ENCODE measurements at places on chromosomes 4 and X.
A peak's percentile ranks its signal among the peaks of the same experiment; 100 is the strongest.

- no peak for DNase-seq
Measured at GRCh38 chr4:16513876-16514275, 287.6 kb upstream of the TAPT1 start.

DNA sequence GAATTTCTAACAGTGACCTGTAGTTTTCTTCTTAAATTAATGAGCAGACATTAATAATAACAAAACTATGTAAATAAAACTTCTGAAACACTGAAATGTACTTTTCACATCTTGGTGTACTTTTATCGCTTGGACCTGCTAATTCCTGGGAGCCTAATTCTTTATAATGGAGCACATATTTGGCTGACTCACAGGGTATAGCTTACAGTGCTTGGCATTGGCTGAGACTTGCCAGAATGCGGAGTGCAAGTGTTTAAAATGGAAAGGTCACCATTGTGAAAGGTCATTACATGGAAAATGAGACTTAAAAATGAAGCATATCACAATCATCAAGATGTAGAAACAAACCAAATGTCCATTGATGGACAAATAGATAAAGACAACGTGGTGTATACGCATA, 137.3 kb upstream of the PDLIM3 start:
- DNase-seq = no peak

GRCh38 chr4:48602763-48603162, 112.7 kb downstream of the ZAR1 start:
- DNase-seq = peak; percentile 43

- no peak for DNase-seq
Measured at GRCh38 chr4:88212253-88212561, 53.8 kb upstream of the ABCG2 start.

GRCh38 chrX:17520016-17520615, 145.1 kb downstream of the NHS start:
- no peak for DNase-seq

- DNase-seq = peak; percentile 41
Measured at GRCh38 chr4:110508827-110509710, 33.1 kb downstream of the ENPEP start.

GRCh38 chr4:26076000-26076587, 162.1 kb downstream of the SMIM20 start:
- no peak for DNase-seq

DNA sequence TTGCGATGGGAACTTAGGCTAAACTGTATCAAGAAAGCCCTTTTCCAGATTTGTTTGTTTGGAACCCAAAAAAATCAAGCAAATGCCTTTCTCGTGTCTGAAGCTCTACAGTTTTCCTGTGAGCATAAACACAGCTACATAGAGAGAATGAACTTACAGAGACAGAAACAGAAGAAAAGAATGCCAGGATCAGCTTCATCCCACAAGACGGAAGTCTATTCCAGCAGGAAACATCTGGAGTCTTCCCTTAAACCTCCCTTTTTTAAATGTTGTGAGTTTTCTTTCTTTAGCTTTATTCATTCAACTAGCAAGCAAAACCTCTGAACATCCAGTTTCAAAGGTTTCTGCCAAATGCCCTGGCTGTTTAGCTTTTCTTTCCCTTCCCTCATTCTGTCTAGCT, 32.6 kb upstream of the ZFP42 start:
- DNase-seq = no peak

- peak; percentile 51 for DNase-seq
Measured at GRCh38 chrX:11100281-11101035, 10.7 kb upstream of the HCCS start.

DNA sequence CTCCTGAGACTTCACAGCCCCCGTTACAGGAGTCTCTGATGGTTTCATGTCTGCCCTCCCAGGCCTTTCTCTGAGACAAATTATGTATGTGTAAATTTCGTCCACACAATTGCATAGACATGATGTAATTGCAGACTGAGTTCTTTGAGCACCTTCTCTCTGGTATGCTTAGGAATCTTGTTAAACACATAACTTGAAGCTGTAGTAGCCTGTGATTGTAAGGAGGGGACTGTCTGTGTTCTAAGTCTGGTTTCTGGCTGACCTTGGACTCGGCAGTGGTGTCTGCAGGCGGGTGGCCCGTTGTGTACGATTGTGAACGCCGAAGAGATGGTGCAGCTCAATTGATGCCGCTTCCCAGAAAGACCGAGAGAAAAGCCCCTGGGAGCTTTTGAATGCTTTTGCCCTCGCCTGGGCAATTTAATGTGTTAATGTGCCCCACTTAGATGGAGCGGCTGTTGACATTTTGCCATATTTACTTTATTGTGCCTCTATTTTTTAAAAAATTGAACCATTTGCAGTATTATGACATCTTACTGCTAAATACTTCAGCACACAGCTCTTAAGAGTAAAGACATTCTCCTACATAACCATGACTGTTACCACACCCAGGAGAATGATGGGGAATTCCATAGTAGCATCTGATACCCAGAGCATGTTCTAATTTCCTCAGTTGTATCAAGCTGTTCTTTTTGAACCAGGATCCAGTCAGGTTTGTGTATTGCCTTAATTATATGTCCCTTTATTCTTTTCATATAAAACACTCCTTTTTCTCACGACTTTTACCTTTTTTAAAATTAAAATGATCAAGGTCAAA, 58.4 kb upstream of the TADA2B start:
- no peak for DNase-seq

- no peak for DNase-seq
Measured at GRCh38 chr4:47483745-47484144, 1.3 kb upstream of the ATP10D start.

DNA sequence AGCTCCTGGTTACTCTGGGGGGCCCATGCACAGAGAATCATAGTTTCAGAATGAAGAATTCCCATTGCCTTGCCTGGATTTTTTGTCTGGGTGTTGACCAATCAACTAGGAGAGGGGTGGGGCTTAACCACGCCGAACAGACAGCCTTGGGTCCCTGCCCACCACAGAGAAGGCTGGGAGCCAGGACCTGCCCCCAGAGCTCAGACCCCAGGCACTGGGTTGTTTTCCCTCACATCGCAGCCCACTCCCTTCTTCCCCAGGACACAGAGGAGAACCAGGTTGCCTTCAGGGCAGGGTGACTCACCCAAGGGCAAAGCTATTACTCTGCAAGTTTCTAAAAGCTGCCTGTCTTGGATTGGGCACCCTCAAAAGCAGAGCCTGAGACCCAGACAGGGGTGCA, 23.3 kb upstream of the CRMP1 start:
- DNase-seq = no peak

DNA sequence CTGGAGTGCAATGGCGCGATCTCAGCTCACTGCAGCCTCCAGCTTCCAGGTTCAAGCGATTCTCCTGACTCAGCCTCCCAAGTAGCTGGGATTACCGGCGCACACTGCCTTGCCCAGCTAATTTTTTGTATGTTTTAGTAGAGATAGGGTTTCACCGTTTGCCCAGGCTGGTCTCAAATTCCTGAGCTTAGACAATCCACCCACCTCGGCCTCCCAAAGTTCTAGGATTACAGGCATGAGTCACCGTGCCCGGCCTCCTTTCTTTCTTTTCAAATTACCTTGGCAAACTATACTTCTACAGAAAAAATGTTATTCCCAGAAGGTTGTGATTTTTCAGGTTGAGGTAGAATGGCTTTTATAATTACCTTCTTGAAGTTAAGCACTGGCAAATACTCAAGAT, 321.9 kb upstream of the PRPS2 start:
- DNase-seq = no peak

- DNase-seq = peak; percentile 91
Measured at GRCh38 chr4:21012851-21013331, 312.6 kb downstream of the PACRGL start.

DNA sequence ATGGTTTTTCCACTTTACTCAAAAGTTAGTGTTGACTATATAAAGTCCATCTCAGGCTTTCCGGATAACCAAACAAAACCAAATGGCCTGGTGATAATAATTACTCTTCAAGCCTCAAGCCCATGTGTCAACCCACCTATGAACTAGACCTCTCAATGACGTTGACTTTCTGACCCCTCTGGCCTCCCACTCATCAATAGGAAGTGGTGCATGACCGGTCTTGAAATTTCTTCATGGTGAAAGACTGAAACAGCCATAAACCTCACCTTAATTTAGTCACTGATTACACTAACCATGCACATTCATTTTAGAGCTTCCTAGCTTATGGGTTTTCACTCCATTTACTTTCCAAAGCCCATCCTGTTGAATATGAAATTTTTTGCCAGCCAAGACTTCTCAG, 276.0 kb downstream of the KLHL13 start:
- DNase-seq = peak; percentile 48

DNA sequence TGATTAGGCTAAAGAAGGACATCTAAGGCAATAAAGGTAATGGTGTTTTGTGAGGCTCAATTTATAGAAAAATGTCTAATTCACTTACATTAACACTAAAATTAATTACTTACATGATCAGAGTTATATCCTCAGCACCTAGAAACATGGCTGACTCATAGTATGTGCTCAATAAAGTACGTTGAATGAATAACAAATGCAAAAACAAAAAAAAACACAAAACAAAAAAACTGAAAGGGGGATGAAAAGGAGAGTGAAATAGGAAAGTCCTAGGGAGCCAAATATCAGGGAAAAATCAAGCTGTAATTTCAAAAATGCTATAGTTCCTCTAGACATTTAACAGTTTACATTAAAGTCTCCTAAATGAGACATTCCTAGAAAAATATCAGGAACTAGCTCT, 18.7 kb downstream of the MBNL3 start:
- no peak for DNase-seq

DNA sequence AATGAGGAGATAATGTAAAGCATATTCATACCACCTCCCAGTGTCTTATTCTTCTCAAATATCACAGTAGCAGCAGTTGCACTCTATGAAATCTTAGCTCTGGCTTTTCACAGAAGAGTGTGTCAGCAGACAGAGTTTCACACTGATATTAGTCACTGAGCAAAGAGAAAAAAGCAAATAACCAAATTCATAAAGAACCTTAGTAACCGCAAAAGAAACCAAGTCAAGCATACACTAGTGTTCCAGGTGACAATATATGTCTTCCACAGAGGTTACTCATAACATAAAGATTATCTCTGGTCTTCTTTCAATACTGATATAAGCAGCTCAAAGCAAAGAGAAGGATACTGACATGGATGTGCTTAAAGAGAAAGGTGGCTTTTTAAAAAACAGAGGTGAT, 181.7 kb upstream of the EDNRA start:
- peak; percentile 38 for DNase-seq

- DNase-seq = no peak
Measured at GRCh38 chr4:29081234-29081955, 1638.8 kb upstream of the PCDH7 start.

- DNase-seq = no peak
Measured at GRCh38 chr4:47413521-47413920, 50.0 kb downstream of the COMMD8 start.

- DNase-seq = no peak
Measured at GRCh38 chr4:189098932-189099696, 841.6 kb upstream of the FRG1 start.

- DNase-seq = no peak
Measured at GRCh38 chr4:84849051-84849640, 117.3 kb downstream of the WDFY3 start.

- DNase-seq = no peak
Measured at GRCh38 chrX:137929951-137930350, 364.0 kb downstream of the ZIC3 start.

GRCh38 chr4:52694936-52695335, 35.8 kb upstream of the USP46 start:
- DNase-seq = no peak

DNA sequence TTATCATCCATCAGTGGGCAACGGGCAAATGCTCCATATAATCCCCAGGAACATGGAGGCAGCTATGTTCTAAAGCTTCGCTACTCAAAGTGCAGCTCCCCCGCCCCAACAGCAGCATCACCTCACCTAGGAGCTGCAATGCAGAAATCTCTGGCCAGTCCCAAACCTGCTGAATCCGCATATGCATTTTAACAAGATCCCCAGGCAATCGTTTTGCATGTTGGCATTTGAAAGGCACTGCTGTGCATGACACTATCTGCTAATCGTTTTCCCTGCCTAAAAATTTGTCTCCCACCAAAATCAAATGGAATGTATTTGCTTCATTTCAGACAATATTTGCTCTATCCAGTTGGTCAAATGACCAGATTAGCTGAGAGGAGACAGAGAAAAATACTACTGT, 15.2 kb downstream of the ADGRG2 start:
- no peak for DNase-seq

GRCh38 chr4:142708231-142708630, 137.9 kb downstream of the INPP4B start:
- no peak for DNase-seq

DNA sequence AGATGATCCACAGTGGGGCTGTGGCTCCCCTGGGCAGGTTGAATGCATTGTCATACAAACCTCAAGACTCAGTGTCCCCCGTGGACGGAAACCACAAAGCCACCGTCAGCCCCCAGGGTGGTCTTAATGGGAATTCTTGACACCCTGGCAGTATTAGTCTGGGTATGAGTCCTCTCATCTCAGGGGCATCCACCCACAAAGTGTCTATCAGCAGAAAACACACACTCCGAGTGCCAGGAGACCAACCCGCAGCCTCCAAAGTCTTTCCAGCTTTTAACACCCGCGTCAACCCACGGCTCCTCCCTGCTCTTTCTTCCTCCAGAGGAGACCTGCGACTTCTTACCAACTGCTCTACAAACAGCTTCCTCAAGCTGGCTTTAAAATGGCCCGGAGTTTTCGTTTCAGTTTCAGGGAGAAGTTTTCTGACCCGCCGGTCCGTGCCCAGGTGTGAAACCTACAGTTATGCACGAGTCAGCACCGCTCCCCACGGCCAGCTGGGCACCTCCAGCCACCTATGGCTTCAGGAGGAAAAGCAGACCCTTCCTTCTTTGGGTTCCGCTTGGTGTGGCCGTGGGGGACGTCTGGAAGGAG, 14.4 kb upstream of the ASMTL start:
- DNase-seq = no peak

GRCh38 chrX:105876658-105877057, 54.3 kb downstream of the NRK start:
- DNase-seq = no peak

DNA sequence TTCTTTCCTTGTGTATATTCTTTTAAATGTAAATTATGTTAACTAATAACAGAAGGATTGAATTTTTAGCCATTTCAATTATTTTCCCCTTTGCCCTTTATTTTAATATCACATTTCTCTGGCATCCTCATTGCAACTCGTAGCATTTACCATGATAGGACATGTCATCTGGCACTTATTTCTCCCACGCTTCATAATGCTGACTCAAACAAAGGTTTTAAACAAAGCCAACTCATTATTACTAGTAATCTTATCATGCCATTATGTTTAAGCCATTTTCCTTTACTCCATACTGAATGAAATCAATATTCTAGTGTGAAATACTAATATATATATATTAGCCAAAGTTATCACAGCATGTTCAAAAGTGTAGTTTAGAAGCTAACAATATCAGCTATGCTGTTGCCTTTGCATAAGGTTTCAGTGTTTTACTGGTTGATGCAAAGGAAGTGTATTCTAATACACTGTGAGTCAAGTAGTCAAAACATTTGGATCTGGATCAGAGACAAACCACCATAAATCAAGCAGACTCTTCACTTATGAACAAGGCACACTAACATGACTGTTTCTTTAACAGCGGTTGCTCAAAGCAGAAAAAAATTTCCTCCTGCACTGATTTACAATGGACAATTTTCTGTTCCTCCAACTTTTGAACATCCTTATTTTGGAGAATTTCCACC, 281.6 kb downstream of the SLC7A11 start:
- DNase-seq = no peak

- no peak for DNase-seq
Measured at GRCh38 chrX:106170318-106170717, 2.2 kb downstream of the PWWP3B start.

Data from RCC 7860 (cell line).